ENCODE measurements at places on chromosomes 13 and 19.

DNA sequence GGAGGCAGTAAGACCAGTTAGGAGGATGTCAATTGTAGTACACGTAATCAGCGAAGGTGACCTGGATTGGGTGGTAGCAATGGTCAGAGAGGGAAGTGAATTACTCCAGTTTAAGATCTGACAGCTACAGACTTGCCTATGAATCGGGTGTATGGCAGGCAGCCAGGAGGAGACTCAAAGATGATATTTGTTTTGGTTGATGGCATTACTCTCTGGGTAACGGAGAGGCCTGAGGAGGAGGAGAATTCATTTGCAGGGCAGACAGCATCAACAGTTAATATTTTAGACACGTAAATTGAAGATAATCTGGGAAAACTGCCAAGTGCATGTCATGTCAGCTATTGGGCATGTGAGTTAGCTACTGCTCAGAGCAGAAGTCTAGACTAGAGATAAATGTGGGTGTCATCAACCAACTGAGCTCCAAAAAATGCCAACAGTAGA, 109.2 kb downstream of the SGCG start:
- DNase-seq, result no peak

- DNase-seq, result peak; percentile 59
These were observed 29.4 kb downstream of the ZNRF4 start for GRCh38 chr19:5484398-5485285.

DNA sequence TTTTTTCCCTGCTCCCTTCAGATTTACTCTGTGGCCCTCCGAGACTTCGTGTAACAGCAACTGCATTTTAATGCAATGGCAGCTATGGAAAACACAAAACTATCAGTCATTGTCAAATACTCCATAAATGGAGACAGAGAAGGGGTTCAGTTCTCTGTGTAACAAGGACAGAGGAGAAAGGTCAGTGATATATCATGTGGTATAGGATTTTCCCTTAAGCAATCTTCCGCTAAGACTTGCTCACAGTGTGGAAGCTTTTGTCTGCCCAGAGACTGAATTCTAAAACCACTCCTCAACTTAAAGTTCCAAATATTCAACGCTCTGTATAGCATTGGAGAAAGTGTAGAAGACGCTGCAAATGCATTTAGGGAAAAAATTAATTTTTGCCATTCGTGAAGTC, 111.3 kb upstream of the EDNRB start:
- no peak for DNase-seq

- no peak for DNase-seq
These were observed 1451.5 kb downstream of the EFNB2 start for GRCh38 chr13:105083992-105084391.

DNA sequence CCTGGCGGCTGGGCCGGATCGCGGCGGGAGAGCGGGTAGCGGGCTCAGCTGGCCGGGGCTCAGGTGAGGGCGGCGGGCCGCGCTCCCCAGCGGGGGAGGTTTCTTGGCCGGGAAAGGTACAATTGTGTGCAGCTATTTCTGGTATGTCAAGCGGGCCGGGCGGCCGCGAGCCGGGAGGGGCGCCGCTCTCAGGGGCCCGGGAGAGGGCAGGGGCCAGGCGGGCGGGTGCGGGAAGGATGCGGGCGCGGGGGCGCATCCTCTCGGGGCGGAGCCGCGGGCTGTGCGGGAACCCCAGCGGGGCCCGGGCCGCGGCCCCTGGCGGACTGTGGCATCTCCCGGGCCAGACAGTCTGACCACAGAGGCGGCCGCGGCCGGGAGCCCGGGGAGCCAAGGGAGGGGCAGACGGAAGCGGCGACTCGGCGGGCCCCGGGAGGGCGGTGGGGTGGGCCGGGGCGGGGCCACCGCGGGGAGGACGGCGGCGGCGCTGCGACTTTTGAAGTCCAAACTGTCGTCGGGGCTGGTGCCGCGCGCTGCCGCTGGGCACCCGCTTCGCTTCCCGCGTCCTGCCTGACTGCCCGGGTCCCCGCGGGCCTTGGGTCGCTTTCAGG, at the start of gene LMO7:
TSS of gene LMO7 (plus strand) at position 503 of the 608 bp plus-strand sequence. CDS start 328 bp downstream, outside the sequence.
- peak; percentile 71 for DNase-seq

DNA sequence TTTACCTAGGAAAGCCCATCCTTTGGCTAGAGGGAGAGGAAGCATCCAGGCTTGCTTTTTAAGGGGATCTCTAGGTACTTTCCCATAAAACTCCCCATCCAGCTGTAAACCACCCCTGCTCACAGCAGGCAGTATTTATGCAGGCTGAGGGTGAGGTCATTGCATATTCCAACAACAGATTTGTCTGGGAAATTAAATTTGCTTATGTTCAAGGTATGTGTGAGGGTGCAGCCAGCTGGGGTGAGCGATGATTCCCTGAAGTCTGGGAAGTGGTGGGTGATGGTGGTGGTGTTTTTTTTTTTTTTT, 96.3 kb upstream of the C1QTNF9B start:
- DNase-seq, result no peak

DNA sequence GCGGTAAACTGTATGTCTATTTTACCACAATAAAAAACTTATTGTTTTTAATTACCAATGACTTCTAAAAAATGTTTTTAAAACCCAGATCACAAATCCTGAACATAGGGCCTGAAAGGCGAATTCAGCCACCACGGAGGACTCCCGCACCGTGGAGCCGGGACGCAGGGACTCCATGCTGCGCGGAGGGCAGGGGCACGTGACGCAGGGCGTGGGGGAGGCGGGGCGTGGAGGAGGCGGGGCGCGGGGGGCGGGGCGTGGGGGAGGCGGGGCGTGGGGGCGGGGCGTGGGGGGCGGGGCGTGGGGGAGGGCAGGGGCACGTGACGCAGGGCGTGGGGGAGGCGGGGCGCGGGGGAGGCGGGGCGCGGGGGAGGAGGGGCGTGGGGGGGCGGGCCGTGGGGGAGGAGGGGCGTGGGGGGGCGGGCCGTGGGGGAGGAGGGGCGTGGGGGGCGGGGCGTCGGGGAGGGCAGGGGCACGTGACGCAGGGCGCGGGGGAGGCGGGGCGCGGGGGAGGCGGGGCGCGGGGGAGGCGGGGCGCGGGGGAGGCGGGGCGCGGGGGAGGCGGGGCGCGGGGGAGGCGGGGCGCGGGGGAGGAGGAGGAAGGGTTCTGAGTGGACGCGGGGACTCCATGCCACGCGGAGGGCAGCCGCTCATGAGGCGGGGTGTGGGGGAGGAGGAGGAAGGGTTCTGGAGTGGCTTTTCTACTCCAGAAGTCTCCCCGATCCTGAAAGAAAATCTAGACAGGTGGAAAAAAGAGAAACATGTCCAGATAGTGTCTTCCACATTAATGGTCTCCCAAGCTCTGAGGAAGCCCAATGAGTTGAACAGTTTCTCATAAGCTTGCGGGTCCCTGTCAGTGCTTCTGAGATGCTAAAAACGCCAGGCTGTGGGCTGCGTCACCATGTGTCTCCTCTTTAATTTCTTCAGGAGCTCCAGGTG, 4.4 kb upstream of the PROZ start:
- DNase-seq, result no peak

DNA sequence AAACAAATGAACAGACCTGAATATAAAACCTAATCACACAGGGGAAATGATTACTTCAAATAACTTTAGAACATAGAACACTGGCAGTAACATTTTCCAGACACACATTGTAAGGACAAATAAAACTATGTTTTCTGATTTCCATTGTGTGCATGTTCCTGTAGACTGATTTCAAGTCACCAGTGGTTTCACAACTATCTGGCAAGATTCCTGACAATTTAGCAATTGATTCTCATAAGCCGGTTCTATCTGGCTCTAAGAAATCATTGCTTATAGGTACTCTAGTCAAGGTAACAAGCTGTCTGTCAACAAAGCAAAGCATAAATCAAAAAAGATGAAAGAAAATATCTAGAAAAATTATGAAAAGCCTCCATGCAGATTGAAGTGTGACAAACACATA, 19.6 kb upstream of the PCCA start:
- no peak for DNase-seq

GRCh38 chr13:38688674-38689073, 1.8 kb downstream of the FREM2 start:
- no peak for DNase-seq

DNA sequence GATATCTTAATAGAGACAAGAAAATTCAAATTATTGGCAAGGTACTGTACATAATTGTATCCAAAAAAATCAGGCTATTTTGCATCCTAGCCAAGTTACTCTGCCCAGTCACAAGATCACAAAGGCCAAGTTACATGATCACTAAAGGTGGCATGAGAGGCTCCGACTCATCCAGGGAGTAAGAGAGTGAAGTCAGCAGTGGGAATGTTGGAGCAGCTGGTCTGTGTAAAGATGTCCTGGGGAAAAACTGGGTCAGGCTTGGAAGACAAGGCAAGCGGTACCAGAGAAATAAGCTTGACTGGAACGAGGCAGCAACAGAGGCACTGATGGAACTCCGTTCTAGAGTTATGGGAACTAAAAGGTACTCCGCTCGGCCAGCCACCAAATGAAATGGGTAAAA, 50.2 kb upstream of the PSG2 start:
- DNase-seq, result no peak

DNA sequence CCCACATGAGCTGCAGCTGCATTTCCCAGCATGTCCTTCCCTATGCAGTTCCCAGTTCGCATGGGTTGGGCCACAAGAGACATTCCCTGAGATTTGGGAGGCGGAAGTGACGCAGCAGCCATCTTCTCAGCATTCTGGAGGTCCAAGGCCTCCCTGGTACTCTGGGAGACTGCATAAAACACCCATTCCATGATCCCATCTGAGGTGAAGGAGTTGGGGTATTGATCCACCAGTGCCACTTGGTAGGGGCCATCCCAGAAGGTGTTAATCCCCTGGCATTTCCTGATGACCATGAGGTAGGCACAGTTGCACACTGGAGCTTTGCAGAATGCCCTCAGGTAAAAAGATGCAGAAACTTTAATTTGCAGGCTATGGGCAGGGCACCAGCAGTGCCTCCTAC, 25.4 kb downstream of the POP4 start:
- DNase-seq, result no peak

DNA sequence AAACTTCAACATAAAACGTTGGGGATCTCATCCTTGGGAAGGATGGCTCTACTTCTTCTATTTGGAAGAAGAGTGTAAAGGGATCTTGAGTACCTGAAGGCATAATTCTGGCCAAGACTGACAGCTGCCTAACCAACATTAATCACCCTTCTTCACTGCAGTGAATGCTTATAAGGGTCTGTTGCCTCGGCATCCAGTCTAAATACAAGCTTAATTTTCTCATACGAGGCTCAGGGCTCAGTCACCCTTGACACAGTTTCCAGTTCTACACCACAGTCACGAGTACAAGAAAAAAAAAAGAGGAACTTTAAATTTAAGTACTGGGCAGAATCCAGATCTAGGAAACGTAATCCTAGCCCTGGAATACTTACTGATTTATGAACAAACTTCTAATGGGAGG, 9.0 kb downstream of the FPR3 start:
- no peak for DNase-seq

DNA sequence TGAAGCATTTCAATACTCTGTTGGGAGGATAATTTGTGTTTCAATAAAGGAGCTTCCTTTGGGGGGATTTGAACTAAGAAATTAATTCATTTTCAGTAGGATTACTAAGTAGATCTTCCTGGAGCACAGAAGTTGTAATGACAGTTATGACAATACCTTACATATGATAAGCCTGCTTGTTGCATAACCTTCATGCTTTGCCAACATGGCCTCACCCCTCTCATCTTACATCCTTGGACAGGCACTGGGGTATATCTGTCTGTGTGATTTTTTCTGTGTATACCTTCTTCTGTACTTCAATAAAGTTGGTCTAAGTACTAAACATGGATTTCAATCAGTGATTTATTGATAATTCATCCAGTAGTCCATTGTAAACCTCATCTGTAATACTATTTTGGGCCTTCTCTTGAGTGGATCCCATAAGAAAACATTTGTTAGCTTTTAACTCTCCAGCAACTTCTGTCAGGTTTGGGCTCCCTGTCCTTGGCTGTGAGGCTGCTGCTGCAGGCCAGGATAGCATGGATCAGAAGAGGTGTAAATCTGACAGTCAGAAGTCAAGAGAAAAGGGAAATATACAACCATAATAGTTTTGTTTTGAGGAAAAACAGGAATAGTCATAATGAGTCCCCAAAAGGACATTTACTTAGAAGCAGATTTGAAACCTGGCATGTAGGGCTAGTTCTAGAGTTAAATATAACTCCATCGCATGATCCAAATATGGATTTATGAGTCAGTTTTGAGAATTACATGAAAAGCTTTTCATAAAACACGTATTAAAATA, 422.2 kb downstream of the KLF5 start:
- DNase-seq, result no peak

DNA sequence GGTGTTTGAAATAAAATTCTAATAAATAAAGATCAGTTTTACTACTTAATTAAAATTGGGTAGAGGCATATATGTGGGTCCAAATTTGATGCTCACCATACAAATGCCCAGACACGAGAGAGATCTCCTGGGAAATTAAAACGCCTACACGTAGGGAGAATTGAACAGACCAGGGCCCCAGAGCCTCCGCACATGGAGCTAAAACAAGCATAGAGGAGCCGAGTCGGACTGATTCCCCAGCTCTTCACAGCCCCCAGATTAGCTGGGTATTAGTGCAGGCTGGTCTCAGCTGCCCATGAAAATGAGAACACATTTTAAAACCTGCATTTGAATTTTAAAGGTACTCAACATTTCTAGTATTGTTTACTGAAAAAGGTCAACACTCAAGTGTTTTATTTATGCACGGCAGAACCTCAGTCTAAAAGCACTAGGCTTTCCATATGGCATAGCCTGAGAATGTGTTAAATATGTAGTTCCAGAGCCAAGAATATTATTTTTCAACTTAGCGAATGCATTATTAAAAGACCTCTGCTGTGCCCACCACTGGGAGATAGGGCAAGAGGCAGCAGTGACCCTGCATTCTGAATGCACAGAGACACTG, 344.8 kb downstream of the ENOX1 start:
- DNase-seq, result no peak

- DNase-seq, result no peak
These were observed 152.1 kb downstream of the URI1 start for GRCh38 chr19:30093966-30094755.

GRCh38 chr19:46745521-46746280, at the start of gene FKRP:
Gene FKRP, plus strand, starts transcription at chr19:46746057. Its CDS starts 9,394 bp downstream, at chr19:46755451.
- no peak for DNase-seq

DNA sequence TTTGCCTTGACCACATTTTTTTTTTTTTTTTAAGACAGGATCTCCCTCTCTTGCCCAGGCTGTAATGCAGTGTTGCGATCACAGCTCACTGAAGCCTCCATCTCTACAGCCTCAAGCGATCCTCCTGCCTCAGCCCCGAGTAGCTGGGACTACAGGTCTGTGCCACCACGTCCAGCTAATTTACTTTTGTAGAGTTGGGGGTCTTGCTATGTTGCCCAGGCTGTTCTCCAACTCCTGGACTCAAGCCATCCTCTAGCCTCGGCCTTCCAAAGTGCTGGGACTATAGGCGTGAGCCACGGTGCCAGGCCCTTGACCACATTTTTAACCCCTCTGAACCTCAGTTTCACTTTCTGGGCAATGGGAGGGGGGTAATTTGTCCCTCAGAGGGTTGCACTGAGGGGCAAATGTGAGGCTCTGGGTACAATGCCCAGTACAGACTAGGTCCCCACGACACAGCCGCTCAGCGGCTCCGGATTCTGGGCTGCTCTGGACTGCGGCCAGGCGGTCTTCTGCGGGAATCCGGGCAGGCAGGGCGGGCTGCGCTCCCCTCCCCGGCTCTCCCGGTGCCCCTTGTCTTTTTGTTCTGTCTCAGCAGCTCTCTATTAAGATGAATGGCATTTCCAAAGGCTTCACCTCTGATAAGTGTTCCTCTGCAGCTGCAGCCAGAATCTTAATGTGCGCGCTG, 3.8 kb upstream of the ALOX5AP start:
- no peak for DNase-seq

- no peak for DNase-seq
These were observed 66.5 kb downstream of the COL4A2 start for GRCh38 chr13:110373617-110374016.

GRCh38 chr13:45242070-45242469, 41.2 kb upstream of the KCTD4 start:
- no peak for DNase-seq

GRCh38 chr19:54164369-54165068, 5.0 kb upstream of the LENG1 start:
- peak; percentile 94 for DNase-seq
